M059J (cell line): ENCODE measurements at places on chromosomes 5 and 9.

- peak; percentile 46 for DNase-seq
Observed at GRCh38 chr5:9596824-9597223, 33.3 kb downstream of the TAS2R1 start.

DNA sequence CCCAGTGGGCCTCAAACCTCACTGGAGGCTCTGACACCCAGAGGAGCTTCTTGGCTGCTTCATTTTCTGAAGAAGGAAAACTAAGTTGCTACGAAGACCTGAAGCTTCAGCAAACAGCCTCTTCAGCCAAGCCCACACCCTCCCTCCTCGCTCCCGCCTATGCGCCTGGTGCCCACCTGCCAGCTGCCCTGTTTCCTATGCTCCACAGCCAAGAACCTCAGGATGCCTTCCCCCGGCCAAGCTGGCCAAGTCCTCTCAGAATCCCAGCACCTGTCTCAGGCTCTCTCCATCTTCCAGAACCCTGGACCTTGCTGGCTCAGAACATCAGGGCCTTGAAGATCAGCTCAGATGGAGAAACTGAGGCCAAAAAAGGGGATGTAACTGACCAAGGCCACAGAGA, 60.4 kb downstream of the STK10 start:
- DNase-seq, result no peak

GRCh38 chr5:173734716-173735115, 118.3 kb upstream of the BOD1 start:
- no peak for DNase-seq

DNA sequence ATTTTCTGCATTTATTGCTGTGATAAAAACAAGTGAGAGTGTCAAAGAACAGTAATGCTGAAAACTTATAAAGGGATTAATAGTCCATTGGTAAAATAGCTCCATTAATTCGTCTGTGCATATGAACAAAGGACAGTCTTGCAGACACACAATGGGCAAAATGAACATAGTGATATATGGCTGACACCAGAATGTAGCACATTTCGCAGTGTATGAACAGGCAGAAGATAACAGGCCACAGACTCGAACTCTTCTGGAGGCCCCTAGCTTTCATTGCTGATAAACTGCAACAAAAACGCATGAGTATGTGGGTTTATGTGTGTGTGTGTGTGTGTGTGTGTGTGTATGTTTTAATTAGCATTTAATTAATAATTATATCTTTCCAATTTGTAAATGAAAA, 354.8 kb downstream of the TAF11L14 start:
- no peak for DNase-seq

- DNase-seq, result peak; percentile 92
Observed at GRCh38 chr9:36976371-36977030, 57.6 kb downstream of the PAX5 start.

DNA sequence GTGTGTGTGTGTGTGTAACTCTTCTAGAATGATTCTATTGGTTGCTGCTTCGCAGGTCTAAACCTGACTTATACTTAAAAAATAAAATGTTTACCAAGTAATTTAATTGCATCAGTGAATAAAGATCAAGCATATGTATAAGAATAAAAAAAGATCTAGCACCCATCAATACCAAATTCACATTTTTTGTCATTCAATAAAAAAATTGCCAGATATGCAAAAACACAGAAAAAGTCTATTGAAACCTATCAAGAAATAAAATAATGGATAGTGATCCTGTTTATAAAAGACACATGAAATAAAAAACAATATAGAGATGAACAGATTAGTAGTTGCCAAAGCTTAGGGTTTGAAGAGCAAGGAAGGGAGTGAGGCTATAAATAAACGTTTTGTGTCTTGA, 2095.0 kb upstream of the ACO1 start:
- no peak for DNase-seq

- DNase-seq, result peak; percentile 38
Observed at GRCh38 chr5:172450861-172451695, 3.2 kb downstream of the SH3PXD2B start.

- no peak for DNase-seq
Observed at GRCh38 chr5:33267801-33268200, 173.0 kb upstream of the TARS1 start.

DNA sequence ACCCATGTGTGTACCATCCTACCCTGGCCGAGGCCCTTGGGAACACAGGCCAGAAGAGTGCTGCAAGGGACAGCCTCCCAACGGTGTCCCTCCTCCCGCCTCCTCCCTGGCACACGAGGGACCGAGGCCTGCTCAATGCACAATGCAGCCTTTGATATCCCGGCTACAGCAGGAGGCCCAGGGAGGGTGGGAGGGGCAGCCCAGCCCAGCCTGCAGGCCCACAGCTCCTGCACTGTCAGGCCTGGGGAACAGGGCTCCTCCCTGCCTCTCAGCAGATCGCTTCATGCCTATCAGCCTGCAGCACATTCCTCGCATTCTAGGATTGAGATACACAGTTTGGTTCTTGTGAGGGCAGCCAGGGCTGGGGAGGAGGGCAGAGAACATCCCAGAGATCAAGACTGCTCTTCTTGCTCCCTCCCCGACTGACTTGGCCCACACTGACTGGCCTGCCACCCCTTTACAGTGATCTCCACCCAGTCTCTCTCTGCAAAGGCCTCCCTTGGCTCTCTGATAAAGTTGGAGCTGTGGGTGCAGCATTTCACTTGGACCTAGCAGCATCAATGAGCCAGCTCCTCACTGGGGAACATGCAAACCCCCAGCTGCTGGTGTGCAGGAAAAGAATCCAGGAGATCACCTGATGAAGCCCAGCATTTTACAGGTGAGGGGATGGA, at the start of gene SH3TC2:
Gene SH3TC2, minus strand, starts transcription at position 46 of the 671 bp plus-strand sequence. Its CDS starts 40 bp downstream, at position 6.
- DNase-seq, result peak; percentile 79

- peak; percentile 92 for DNase-seq
Observed at GRCh38 chr5:36373527-36374086, 71.9 kb upstream of the RANBP3L start.

DNA sequence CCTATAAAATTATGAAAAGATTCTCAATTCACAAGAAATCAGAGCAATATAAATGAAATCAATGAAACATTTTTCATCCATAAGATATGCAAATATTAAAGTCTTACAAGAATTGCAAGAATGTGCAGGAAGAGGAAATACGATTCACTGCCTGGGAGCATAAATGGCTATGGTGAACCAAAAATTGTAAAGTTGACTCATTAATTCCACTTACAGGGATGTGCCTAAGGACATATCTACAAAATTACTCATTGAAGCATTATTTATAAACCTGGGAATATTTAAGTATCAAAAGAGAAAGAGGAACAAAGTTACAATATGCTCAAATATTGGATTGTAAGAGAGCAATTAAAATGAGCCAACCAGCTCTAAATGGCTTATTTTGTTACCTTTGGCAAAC, 6.9 kb upstream of the NIPSNAP3A start:
- peak; percentile 81 for DNase-seq

DNA sequence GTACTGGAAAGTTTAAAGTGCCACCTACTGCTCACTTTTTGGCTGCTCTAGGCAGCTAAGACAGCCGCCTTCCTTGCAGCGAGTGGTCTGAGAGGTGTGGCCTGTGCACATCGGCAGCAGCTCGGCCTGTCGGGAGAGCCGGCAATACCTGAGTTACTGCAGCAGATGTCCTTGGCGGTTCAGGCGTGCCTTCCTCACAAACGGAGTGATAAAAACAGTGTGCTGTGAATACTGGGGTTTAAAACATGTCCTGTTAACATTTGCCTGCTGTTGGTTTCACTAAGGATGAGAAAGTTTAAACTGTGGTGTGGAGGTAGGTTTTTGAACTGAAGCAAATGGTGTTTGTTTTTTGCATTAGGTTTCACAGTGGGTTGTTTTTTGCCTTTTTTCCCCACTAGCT, 12.9 kb downstream of the TRAF2 start:
- DNase-seq, result no peak

- no peak for DNase-seq
Observed at GRCh38 chr9:96867079-96867804, 12.9 kb upstream of the ZNF782 start.

- DNase-seq, result peak; percentile 100
Observed at GRCh38 chr9:131733541-131734061, 6.3 kb downstream of the RAPGEF1 start.

DNA sequence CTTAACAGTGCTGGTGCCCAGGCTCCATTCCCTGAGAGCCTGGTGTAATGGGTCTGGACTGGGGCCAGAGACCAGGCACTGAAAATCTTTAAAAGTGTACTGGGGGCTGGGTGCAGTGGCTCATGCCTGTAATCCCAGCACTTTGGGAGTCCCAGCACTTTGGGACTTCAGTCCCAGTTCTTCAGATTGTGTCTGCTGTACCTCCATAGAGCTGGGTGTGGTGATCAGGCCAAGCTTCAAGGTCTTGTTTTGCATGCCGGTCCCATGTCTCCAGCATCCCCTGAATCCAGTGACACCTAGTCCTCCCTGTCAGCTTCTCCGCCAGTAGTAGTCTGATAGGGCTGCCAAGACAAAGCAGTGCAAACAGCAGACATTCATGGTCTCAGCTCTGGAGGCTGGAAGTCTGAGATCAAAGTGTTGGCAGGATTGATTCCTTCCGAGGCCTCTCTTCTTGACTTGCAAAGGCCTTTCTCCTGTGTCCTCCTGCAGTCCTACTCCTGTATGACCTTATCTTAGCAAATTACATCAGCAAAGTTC, 108.2 kb downstream of the SYK start:
- DNase-seq, result no peak

DNA sequence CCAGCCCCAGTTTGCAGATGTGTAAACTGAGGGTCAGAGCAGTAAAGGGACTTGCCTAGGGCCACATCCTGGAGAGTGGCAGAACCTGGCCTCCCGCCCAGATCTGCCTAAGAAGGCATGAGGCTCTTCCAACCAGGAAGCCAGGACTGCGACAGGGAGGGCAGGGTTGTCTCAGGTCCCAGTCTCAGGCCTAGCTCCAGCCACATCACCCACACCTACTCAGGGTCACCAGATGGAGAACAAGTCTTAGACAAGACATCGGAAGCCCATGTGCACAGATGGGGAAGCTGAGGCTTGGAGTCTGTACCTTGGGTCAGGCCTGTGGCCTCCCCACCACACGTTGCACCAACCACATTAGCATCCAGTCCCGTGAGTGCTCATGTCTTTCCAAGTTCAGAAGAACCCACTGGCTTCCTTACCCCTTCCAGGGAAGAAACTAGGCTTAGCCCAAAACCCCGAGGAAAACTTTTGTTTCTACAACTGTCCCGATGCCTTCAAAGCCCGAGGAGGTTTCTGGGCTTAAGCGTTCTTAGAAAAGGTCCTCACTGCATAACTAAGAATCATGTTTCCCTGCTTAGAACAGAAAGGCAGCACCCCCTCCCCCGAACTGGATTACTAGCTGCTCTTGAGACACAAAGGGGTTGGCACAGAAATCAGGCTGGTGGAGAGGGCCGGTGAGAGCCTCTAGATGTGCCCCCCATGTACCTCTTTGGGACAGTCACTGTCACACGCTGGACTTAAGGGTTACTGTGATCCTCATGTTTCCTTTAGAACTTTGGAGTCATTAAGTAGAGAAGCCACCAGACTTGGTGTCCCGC, 2.2 kb downstream of the FAM78A start:
- no peak for DNase-seq

DNA sequence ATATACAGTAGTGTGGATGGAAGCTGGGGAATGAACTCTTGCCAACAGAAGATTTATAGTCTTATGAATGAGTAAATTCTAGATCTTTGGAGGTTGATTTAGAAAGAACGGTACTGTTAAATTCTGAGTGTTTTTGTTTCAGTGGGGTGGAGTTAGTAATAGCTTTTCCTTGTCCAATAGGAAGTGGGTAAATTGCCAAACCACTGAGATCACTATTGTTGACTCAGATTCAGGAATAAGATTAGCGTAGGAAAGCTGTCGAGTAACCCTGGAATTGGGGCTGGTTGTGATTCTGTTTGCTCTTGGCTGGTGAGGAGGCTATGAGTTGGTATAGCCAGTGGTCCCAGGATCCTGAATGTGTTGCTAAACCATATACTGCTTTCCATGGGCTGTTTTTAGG, 155.6 kb downstream of the ARHGAP26 start:
- peak; percentile 83 for DNase-seq

DNA sequence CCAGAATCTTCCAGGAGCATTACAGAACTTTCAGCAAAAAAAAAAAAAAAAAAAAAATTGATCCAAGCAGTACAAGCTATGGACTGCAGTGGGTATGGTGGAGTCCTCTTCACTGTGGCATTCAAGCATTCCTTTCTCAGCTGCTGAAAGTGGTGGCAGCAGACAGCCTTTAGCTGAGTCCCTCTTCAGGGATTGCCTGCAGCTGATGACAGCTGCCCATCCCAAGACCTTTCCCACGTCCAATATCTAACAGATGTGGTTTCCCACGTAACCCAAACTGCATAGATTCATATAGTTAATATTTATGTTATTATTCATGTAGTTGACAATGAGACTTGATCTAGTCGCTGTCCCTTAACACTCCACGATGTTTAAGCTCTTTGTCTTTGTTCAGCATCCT, 475.9 kb downstream of the TLE1 start:
- no peak for DNase-seq

GRCh38 chr9:38362852-38363588, 29.5 kb upstream of the ALDH1B1 start:
- DNase-seq, result peak; percentile 82

GRCh38 chr5:124000538-124000937, 488.6 kb downstream of the CSNK1G3 start:
- no peak for DNase-seq

GRCh38 chr9:36126016-36126730, 10.4 kb upstream of the GLIPR2 start:
- no peak for DNase-seq

DNA sequence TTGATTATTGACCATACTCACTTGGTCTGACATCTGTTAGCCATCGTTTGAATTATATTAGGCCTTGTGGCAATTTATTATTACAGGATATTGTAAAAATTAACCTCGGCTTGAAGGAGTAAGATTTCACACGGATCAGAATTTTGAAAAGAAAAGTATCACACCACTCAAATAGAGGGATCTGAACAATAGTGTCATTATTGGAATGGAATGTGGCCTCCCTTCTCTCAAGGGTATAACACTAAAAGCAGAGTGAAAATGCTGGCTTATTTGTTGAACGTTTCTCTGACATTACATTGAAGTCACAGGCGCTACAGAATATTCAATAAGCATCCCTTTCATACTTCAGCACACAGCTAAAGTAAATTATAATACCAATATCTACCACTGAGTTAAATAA, 509.3 kb downstream of the CTNND2 start:
- no peak for DNase-seq

DNA sequence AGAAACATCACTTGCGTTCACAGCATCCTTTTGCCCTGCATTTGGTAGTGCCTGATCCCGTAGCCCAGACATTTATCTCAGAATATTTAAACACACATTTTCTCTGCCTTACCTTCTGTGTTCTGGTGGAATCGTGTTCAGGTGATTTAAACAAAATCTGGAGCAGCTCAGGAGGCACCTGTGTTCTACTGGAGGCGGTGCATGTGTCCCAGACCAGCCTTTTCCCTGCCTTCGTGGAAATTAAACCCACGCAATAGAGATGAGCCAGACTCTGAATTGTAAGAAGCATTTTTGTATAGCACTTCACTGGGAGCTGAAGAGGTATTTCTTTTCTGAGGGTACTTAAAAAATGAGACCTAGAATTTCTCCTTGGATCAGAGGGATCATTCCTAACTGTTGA, 212.5 kb downstream of the MAST4 start:
- DNase-seq, result no peak

- peak; percentile 47 for DNase-seq
Observed at GRCh38 chr9:36970007-36970888, 63.8 kb downstream of the PAX5 start.
